ENCODE measurements at places on chromosomes 5 and 9.

DNA sequence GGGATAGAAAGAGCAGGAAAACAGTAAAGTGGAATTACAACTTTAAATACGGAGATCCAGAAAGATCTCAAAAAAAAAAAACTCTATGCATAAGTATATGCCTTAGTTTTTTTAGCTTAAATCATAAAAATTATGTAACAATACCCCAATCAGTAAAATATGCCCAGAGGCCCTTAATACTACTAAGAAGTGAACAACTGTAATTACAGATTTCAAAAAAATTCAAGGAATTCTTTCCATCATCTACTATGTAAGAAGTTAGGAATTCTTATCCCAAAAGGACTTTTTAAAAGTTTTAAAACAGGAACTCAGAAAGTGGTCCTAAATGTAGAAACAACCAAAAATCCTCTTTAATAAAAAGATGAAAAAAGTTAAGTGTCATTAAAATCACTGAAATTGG, 111.3 kb downstream of the SSBP2 start:
- no peak for DNase-seq

DNA sequence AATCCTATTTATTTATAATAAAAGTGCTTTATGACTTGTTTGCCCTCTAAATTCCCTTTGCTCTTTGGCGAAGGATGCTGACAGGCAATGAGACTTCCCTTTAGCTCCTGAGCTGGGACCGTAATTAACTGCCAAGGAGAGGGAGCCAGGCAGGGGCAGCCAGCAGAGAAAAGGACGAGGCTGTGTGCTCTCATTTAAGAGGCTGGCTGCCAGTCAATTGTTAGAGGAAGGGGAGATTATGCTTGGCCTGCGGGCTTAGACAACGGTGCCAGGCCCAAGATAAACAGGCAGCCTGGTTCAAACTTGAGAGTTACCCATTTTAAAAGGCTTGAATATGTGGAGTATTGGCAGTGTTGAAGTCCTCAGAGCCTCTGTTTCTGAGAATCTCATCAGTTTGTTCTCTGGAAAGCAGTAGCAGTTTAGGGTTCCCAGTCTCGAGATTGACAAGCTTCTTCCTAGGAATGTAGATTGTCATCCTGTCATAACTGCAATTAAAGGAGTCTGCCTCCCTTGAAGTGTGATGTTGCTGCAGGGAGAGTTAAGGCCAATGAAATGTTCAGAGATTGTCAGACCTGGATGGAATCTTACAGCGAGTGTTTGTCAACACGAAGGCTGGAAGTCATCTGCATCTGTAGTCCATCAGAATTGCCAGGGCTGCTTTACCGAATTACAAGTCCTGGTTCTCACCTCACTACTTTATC, 113.2 kb downstream of the JAKMIP2 start:
- DNase-seq = no peak

- DNase-seq = no peak
These were observed 26.7 kb upstream of the ADAMTS2 start for GRCh38 chr5:179371681-179372680.

GRCh38 chr5:6484899-6485298, 36.2 kb downstream of the UBE2QL1 start:
- DNase-seq = no peak

GRCh38 chr5:619444-619843, 7.3 kb downstream of the CEP72 start:
- no peak for DNase-seq

GRCh38 chr9:137447722-137448601, 6.8 kb upstream of the ENTPD8 start:
- DNase-seq = no peak

- DNase-seq = no peak
These were observed 360.5 kb downstream of the BNC2 start for GRCh38 chr9:16509997-16510396.

- no peak for DNase-seq
These were observed 8.7 kb upstream of the HAPLN1 start for GRCh38 chr5:83729362-83729761.

GRCh38 chr9:79768194-79768593, 196.4 kb downstream of the TLE4 start:
- no peak for DNase-seq

DNA sequence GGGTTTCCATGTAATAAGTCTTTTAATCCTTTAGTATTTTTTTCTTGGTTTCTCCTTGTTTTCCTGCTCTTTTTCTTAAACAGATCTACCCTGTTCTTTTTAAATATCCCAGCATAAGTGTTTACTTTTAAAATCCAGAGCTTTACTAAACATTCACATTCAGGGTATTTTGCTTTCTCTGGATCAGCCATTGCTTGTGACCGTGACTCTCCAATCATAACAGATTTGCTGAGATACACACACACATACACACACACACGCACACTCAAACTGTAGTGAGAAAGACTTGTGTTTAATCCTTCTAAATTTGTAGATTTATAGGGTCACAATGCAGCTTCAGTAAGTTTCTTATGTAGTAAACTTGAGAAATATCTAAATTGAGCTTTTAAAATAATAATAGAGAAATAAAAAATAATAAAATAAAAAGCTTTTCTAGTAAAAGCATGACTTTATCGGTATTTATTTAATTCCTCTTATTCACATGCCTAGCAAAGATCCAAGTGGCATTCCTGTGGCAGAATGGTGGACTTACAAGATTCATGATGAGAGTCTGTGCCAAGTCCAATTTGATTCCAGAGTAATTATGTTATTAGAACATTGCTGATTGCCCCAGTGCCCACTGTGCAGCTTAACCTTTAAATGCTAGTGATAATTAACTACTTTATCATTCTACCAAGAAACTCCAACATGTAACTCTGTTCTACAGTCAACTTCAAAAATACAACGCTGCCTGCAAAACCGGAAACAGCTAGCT, 129.0 kb downstream of the TLE4 start:
- no peak for DNase-seq

DNA sequence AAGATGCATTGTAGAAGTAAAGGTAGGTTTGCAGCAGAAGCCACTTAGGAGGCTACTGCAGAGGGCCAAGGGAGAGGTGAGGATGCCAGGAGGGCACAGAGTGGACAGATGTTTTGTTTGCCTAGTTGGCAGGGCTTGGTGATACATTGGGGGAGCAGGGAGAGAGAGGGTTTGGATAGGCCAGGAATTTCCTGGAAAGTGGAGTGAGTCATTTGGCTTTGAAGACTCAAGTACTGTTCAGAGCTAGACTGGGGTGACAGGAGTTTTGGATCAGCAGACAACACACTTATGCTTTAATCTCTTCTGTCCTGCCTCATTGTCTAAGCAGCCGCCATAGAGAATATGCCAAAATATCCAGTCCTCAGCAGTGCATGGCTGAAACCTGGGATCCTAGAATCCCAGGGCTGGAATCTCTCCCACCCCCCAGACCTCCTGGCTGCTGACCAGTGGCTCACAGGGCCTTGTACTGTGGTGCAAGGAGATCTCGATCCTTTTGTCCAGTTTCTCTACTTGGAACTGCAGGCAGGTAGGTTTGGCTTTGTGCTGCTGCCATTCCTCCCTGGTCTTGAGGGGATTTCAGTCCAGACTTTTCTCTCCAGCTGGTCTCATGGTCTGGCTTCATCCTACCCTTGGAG, 11.0 kb downstream of the TMEM268 start:
- DNase-seq = no peak

GRCh38 chr9:131178926-131179325, 53.5 kb downstream of the NUP214 start:
- no peak for DNase-seq

GRCh38 chr9:129311643-129312042, 133.6 kb upstream of the IER5L start:
- DNase-seq = no peak

DNA sequence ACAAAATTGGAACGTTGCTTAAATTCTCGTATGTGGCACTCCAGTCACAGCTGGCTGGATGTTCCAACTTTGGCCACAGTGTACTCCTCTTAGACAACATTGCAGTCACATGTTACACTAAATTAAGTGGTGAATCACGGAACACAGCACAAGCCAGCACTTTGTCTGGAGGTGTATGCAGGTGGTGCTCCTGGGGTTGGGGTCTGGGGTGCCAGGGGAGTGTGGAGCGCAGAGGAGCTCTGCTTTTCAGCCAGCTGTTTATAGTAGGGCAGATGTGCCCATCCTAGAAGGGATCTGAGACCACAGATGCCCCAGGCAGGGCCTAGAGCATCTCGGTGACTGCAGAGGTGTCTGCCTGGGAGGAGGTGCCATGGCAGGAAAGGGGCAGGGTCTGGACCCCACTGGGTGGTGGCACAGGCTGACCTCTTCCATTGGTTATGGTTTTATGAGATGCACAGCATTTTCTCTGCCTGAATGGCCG, 82.6 kb downstream of the WNK2 start:
- no peak for DNase-seq

DNA sequence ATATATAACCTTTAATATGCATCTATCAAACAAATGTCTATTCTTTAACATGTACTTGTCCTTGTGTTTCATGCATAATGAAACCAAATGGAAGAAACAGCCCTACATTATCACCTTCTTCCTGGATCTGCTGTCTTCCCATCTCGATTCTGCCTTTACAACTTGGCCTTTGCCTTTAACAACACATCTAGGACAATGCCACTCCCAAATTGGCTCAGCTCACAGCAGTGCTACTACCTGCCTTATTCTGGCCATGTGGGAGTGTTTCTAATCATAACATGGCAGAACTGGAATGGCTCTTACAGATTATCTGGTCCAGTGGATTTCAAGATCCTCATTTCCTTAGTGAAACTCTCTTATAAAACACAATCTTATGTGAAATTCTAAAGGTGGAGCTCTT, 176.5 kb downstream of the CARTPT start:
- DNase-seq = no peak

DNA sequence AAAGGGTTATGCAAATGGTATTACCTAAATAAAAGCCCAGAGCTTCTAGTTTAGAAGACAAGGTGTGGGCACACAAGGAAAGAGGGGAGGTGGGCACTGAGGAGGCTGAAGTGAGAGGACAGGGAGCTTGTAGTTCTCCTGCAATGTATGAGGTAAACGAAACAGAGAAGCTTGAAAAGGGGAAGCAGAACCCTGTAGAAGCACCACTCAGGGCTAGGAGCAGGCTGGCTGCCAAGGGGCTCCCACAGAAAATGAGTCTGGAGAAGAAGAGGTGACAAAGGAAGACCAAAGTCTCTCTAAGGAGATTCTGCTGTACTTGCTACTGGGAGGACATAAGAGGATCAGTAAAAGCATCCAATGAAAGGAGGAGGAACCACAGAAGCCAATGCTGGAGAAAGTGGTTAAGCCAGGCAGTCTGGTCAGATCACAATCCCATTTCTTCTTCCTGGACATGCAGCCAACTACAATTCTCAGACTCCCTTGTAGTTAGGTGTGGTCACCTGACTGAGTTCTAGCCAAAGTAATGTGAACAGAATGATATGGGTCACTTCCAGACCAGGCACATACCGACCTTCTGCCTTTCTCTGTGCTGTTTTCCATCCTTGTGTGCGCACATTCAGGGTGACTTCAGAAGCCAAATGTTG, 174.5 kb upstream of the MAP3K1 start:
- DNase-seq = no peak

DNA sequence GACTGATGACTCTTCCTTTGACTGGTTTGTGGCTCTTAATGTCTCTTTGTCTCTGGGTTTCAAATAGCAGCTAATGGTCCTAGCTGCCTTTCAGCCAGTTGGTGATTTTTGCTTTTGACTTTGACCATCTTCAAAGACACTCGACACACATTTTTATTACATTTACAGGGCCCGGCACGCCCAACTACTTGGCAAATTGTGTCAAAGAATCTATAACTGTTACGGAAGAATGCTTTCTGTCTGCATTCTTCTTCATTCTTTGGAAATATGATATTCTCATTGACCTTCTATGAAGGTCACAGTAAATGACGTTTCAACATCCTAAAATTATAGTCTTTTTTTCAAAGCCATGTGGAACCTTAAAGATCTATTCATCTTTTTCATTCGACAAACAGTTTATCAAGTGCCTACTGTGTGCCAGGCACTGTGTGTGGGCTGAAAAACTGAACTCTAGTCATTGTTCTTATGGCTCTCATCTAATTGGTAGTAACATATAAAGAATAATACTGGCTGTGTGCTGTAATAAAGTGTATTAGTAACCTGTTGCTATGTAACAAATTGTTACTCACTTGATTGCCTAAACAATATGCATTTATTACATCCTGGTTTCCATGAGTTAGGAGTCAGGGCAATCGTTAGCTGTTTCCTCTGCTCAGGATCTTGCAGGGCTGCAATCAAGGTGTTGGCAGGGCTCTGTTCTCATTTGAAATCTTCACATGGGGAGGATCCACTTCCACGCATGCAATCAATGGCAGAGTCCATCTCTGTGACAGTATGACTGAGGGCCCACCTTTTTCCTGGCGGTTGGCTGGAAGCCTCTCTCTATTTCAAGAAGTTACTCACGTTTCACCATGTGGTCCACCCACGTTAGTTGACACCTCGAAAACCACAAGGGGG, 7.0 kb upstream of the WHRN start:
- no peak for DNase-seq

GRCh38 chr5:150578781-150579461, 61.5 kb upstream of the SYNPO start:
- DNase-seq = no peak

GRCh38 chr5:10870791-10871190, 109.8 kb upstream of the DAP start:
- DNase-seq = no peak

DNA sequence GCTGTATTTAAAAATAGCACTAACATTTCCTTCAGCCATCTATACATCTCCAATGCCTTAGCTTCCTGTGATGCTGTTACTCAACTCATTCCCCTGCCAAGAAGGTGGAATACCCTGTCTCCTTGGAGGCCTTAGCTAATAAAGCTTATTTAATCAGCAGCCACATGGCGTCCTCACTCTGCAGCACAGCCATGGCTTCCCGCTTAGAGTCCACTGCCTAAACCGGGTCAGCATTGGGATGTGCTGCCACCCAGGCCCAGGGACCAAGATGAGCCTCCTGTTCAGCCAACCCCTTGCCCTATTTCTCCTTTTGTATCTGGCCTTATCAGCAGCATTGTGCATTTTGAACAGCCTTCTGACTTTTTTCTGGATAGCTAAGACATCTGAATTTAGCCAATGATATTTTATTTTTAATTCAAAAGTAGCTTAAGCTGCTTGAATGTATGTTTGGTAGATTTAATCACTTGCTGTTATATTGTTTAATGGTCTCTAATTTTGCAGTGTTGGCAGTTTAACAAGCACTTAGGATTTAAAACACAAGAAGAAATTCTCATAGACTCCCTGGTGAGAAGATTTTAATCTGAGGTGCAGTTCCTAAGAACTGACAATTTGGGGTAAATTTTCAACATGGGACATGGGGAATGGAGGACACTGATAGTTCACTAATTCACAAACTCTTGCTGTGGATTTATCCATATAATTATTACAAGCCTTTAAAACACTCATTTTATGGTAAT, 113.0 kb downstream of the RPS23 start:
- no peak for DNase-seq

All from SHP77 (cell line).